ENCODE measurements at places on chromosomes 6 and 20. TPM values are rescaled to one million over a fixed set of nuclear protein-coding genes. Genes with fewer than 3 reads are reported as not detected.

The BMP6 gene
- total RNA-seq: 3.6 TPM

The TMEM242 gene
- 6.8 TPM for total RNA-seq

The MAS1 gene
- not detected for total RNA-seq

The SOX12 gene
- 5.6 TPM for total RNA-seq

The PRL gene
- total RNA-seq: not detected

The C6orf58 gene
- total RNA-seq: not detected

The SDC4 gene
- total RNA-seq: 89.3 TPM

The TMEM217 gene
- total RNA-seq: not detected

The EEF1E1 gene
- total RNA-seq: 5.8 TPM

The BEND3 gene
- 0.75 TPM for total RNA-seq

The PRSS35 gene
- not detected for total RNA-seq

The EIF2S2 gene
- 20.2 TPM for total RNA-seq

The DEFB110 gene
- not detected for total RNA-seq

The SNAI1 gene
- total RNA-seq: 0.75 TPM

The SLC22A2 gene
- total RNA-seq: not detected

The EPPIN gene
- not detected for total RNA-seq

The ELOVL2 gene
- 5.9 TPM for total RNA-seq

The ACTL10 gene
- 0.20 TPM for total RNA-seq

The BMP2 gene
- total RNA-seq: 2.1 TPM

The MYCT1 gene
- total RNA-seq: 3.3 TPM

The TFAP2D gene
- not detected for total RNA-seq

The PHACTR1 gene
- 0.68 TPM for total RNA-seq

The SLC24A3 gene
- 0.35 TPM for total RNA-seq

The HSPA1L gene
- total RNA-seq: 0.60 TPM

The TREM1 gene
- total RNA-seq: 0.25 TPM

The TRIM38 gene
- 4.3 TPM for total RNA-seq

The RBM24 gene
- 0.05 TPM for total RNA-seq

The TFAP2C gene
- total RNA-seq: 0.13 TPM

The MAN1A1 gene
- 116 TPM for total RNA-seq

The PGK2 gene
- not detected for total RNA-seq

The WFDC10B gene
- not detected for total RNA-seq

The ZBTB12 gene
- total RNA-seq: 0.86 TPM

The WFDC5 gene
- not detected for total RNA-seq

The CASS4 gene
- total RNA-seq: 0.93 TPM

The PRRT1 gene
- 0.38 TPM for total RNA-seq

The ARFGEF3 gene
- 0.18 TPM for total RNA-seq

The GSTA4 gene
- 5.5 TPM for total RNA-seq

The DNAAF9 gene
- 2.9 TPM for total RNA-seq

The CYP39A1 gene
- 35.9 TPM for total RNA-seq

The ZNF133 gene
- 4.7 TPM for total RNA-seq

The DDO gene
- total RNA-seq: 5.2 TPM

The C20orf141 gene
- total RNA-seq: not detected

The DUSP15 gene
- total RNA-seq: 0.38 TPM

The NRSN1 gene
- not detected for total RNA-seq

The ZBTB46 gene
- 4.7 TPM for total RNA-seq

The PRR18 gene
- total RNA-seq: 2.0 TPM

The MGME1 gene
- total RNA-seq: 5.7 TPM

The PPP1R3G gene
- total RNA-seq: 0.40 TPM

The RUNX2 gene
- total RNA-seq: 0.15 TPM

The TSHZ2 gene
- total RNA-seq: 19.0 TPM
